Aortic smooth muscle cell (primary cell): ENCODE measurements at places on chromosomes 2 and 18. TPM values are rescaled to one million over a fixed set of nuclear protein-coding genes. Genes with fewer than 3 reads are reported as not detected.

Gene KLHL41
- 0.87 and 1.1 TPM in 2 replicates for total RNA-seq

Gene EPB41L3
- 2.9 and 3.7 TPM in 2 replicates for total RNA-seq

Gene QPCT
- 2.5 and 3.6 TPM in 2 replicates for total RNA-seq

Gene SFT2D3
- 4.4 TPM in 2 replicates for total RNA-seq

Gene BMP10
- not detected in 2 replicates for total RNA-seq

Gene REG3A
- not detected in 2 replicates for total RNA-seq
